ENCODE measurements at places on chromosomes 7 and 10. TPM values are rescaled to one million over a fixed set of nuclear protein-coding genes. Genes with fewer than 3 reads are reported as not detected.

GDF10 gene
- 0.27 TPM for total RNA-seq

OR2A42 gene
- not detected for total RNA-seq

TDRD1 gene
- 0.13 TPM for total RNA-seq

CRCP gene
- 44.1 TPM for total RNA-seq

DNA sequence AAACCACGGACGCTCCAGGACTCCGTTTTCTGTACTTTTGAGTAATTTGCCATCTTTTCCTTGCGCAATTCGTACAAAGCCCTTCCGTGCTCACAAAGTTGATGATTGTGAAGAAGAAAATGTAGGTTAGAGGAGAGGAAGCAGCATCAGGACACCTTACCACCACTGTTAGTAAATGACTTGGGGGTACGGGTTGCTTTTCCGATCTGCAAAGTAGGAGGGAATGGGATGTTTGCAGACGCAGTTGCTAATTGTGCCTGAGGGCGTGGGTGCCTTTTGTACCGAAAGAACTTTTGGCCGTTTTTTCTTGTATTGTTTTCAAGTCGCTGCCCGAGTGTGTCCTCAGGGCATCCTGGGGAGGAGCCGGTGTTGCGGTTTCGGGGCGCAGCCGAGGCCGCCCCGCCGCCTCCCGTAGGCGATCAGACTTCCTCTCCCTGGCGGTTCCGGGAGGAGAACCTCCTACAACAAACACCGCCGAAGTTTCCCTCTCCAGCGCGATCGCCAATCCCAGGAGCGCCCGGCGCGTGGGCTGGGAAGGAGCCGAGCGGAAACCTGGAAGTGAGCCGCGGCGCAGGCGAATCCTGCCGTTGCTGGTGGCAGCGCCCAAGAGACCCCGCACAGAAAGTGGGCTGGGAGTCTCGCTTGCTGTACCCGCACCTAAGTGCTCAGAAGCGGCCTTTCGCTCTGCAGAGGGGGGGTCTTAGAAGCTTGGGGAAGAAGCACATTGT is 1.0 kb downstream of the PRR15 start:
- no peak for DNase-seq

GRCh38 chr10:21926358-21926925 is 77.1 kb downstream of the DNAJC1 start:
- no peak for DNase-seq

DNA sequence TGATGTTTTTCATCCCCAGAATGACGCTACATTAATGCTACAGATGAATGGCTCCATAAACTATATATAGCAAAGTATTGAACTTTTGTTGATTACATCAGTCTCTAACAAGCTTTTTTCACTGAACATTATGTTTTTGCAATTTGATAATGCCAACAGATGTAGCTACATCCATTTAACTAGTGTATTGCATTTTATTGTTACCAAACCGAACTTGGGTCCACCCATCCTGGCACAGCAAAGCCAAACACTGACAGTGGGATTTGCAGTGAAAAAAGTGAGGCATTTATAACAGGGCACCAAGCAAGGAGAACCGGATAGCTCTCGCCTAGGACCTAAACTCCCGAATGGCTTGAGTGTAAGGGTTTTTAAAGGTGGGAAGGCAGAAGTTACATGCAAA is 182.8 kb upstream of the TNS3 start:
- no peak for DNase-seq

All from activated T-helper 1 cell treated with anti-CD3 and anti-CD28 coated beads, Interleukin-12 subunit alpha, Interleukin-12 subunit beta, Interleukin-2, Interleukin-4 antibody, amounts not matched to agents 30 ng/mL and 10 ng/mL and 1 ng/mL, durations not matched to agents 14 hours and 24 hours and 36 hours (primary cell).